ENCODE measurements at places on chromosomes 6 and 20. TPM values are rescaled to one million over a fixed set of nuclear protein-coding genes. Genes with fewer than 3 reads are reported as not detected.

Gene CRIP3
- 0.50 TPM for total RNA-seq

Gene FNDC11
- under 0.01 TPM for total RNA-seq

Gene TUBB2B
- total RNA-seq: 0.69 TPM

Gene TRIM40
- total RNA-seq: not detected

Gene TNF
- total RNA-seq: 0.59 TPM

Gene TINAG
- total RNA-seq: not detected

Gene OR2J3
- not detected for total RNA-seq

Gene UBE2J1
- 22.9 TPM for total RNA-seq

Gene SNAI1
- not detected for total RNA-seq

Gene RAET1L
- 2.6 TPM for total RNA-seq

Gene GPX6
- total RNA-seq: not detected

Gene TBX18
- not detected for total RNA-seq

Gene SPATA2
- 4.2 TPM for total RNA-seq

Gene C20orf144
- under 0.01 TPM for total RNA-seq

Gene RIMS1
- 0.32 TPM for total RNA-seq

Gene ESR1
- 0.38 TPM for total RNA-seq

Gene INSM1
- not detected for total RNA-seq

Gene OR2B6
- not detected for total RNA-seq

Gene SIRPG
- not detected for total RNA-seq

Gene CLIC5
- total RNA-seq: not detected

Gene SAMD10
- 3.5 TPM for total RNA-seq

Gene PTCHD4
- 1.2 TPM for total RNA-seq

Gene NKX2-4
- total RNA-seq: not detected

All from mammary epithelial cell (primary cell).